SK-N-SH (cell line): ENCODE measurements at places on chromosomes 12 and 14. TPM values are rescaled to one million over a fixed set of nuclear protein-coding genes. Genes with fewer than 3 reads are reported as not detected.

DNA sequence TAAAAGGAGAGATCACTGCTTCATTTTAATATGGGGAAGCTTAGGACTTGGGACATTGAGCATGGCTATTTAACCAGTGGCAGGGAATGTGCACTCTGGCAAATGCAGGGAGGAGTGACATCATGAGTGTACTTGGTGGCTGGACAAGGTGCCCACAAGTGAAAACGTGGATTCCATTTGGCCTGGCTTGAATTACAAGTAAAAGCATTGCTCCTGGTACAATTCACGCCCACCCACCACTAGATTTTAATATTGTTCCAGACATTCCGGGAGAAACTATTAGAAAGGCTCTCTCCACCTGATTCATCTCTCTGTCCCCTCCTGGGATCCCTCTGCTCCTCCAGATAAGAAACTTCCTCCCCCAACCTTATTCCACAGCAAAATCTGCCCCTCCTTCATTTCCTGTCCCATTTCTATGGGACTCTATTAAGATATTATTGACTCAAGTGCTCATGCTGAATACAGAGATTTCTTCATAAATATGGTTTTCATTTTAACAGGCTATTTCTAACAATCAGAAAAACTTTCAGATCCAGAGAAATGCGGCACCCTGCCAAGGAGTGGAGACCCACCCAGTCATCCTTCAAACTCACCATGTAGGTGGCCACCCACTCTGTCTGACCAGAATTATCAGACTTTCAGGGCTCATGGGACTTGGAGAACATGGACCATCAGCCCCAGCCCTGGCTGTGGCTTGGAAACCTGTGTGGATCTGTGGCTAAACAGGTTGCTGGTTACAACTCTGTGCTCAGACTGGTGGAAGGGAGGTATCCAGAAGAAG, 43.2 kb downstream of the SSPN start:
- DNase-seq = no peak

GRCh38 chr12:53726946-53727309, 324 bp downstream of the CALCOCO1 start:
- no peak for DNase-seq

Gene DNAJC22
- polyA plus RNA-seq = 4.5 and 5.3 TPM in 2 replicates

- DNase-seq = no peak
Measured at GRCh38 chr12:54134395-54134794, 54.4 kb downstream of the SMUG1 start.

DNA sequence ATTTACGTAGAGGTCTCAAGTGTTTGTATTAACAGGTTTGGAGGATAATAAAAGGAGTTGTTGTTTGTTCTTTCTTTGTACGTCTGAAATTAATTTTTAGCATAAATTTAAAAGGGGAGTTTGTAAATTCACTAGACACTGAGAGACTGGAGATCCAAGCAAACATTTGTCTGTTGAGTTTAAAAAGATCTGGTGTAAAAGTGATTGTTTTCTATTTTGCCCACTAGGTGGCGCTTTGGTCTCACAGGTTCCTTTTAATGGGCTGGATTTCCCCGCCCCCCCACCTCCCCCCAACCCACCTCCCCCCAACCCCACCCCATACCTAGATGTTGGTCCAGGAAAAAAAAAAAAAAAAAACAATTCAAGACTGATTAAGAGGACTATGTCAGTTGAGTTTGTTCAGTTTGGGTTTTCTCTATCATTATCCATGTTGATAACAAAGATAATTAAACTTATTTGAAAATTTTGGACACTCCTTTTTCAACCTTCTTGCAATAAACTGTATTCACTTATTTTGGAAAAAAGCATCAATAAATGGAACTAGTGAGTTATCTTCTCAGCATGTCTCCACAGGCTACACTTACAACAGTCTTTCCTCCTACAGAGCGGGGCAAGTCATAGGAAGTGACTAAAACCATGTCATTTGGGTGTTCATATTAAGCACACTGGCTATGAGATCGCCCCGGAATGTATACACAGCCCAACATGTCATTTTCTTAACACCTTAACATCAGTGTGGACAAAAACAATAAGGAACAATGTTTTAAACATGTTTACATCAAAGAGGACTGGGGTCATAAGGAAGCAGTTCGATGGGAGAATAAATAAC, 841.1 kb downstream of the NRXN3 start:
- DNase-seq = peak; percentile 37
